CD4-positive, alpha-beta T cell treated with Interferon gamma for 1 hour (primary cell): ENCODE measurements at places on chromosomes 5 and 9.

DNA sequence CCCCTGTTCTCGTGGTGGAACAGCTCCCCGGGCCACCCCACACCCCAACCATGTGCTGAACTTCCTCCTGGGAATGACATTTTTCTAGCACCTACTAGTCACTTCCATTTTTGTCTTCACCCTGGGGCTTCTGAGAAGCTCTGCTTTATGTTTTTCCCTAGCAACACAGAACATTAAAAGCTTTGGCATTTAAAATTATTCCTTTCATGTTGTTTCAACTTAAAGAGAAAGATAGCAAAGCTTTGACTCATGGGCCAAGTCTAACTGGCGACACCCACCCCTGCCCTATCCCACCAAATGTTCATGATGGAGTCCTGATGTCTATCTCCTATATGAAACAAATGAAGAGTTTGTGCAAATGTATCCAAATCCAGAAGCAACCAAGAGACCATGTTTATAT is 22.4 kb downstream of the BOD1 start:
- DNase-seq: no peak

DNA sequence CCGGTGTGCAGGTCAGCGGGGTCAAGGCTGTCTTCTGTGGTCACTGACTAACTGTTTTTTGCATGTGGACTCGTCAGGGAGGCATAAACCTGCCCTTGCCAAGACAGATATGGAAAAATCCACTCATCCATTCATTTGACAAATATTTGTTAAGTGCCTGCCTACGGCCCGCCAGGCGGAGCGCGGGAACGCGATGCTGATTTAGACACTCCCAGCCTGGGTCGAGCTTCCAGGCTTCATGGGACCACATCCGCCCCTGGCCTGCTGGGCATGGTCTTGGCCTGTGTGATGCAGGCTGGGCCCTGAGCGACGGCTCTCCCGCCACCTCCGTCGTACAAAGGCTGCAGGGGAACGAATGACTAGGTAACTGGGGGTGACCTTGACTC is 18.1 kb downstream of the MYMK start:
- no peak for DNase-seq

DNA sequence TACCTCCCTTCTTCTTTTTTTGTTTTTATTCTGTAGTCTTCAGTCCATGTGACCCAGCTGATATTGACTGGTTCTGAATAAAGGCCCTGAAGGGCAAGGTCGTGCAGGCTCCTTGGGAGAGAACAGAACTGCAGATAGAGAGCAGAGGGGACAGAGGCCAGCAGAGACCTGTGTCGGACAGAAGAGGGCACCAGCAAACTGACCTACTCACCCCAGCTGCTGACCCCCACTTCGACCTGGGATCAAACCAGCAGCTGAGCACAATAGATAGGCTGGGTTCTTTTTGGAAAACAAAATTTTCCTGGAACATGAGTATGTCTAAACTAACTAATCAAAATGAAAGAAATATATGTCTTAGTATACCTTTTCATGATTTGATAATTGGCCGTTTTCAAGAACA is 695.1 kb downstream of the NR2F1-AS1 start:
- no peak for DNase-seq

- DNase-seq: no peak
These were observed 421 bp upstream of the DEPDC1B start for GRCh38 chr5:60700416-60700757.

- DNase-seq: no peak
These were observed 94.0 kb downstream of the SMARCA2 start for GRCh38 chr9:2109069-2109650.

DNA sequence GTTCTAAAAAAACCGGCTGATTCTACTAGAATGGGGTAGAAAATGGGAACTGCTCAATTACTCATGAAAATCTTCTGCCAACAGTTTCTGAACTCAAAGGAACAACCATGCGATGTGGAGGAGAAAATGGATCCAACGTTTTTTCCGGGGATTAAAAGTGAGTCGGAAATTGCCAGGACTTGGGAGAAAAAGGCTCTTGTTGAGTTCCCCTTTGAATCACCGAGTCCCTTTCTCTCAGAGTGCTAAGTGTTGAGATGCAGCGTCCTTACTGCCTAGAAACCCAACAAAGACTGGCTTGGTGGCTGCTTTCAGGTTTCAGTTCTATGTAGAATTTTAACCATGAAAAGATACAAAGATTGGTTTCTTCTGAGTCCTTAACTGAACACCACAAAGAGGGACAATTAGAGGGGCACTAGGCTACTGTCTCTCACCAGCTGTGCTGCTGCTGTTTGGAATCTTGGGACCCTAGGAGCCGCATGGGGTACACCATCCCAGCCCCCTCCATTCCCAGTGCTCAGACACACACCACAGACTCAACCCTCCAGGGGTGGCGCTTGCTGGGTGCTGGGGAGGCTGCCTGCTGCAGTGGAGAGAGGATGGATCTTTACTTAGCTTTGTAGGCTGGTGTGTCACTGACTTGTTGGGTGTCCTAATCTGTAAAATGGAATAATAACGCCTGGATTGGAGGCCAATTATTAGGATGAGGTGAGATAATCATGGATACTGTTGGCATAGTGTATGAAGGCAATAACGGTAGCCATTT is 21.5 kb upstream of the NEUROG1 start:
- DNase-seq: no peak

DNA sequence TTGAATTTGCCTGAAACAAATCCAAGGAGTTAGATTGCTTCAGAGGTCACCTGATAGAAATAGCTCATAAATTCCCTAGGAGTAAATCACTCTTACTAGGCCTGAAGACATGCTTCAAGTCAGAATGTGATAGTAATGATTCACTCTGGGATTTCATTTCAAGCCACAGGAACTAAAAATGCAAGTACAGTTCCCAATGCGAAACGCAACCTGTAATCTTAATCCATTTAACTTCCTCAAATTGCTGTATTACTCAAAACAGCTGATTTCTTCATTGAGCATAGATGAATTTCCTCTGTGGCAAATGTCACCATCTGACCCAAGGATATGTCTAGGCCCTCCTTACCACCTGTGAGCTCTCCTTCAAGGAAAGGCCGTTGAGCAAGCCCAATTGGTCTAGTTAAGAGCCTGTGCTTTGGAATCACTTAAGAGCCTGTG is 32.1 kb upstream of the IL6ST start:
- no peak for DNase-seq

- no peak for DNase-seq
These were observed 685.1 kb upstream of the DMAC1 start for GRCh38 chr9:8484597-8485191.

- DNase-seq: no peak
These were observed 9.3 kb upstream of the ADRA1B start for GRCh38 chr5:159906943-159907342.

GRCh38 chr9:33295571-33295970 is 5.3 kb downstream of the NFX1 start:
- no peak for DNase-seq

- DNase-seq: no peak
These were observed 93.0 kb downstream of the IRX2 start for GRCh38 chr5:2658447-2658846.

DNA sequence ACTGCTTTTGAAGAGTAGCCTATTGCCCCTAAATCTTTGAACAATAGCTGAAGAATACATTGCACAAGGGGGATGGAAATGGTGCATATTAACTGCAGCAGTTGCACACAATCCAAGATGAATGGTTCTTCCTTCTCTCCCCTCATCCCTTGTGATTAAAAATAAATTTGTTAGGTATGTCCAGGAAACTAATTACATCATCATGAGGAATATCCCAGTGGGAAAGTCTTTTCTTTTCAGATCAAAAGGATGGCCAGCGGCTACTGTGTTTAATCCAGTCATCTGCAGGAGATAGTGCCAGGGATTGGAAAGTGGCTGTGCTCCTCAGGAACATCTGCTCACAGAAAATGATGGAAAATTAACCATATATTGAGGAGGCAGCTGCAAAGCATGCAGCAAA is 508.4 kb upstream of the SEMA6A start:
- no peak for DNase-seq

GRCh38 chr5:173328844-173329490 is 753 bp upstream of the STC2 start:
- DNase-seq: no peak

DNA sequence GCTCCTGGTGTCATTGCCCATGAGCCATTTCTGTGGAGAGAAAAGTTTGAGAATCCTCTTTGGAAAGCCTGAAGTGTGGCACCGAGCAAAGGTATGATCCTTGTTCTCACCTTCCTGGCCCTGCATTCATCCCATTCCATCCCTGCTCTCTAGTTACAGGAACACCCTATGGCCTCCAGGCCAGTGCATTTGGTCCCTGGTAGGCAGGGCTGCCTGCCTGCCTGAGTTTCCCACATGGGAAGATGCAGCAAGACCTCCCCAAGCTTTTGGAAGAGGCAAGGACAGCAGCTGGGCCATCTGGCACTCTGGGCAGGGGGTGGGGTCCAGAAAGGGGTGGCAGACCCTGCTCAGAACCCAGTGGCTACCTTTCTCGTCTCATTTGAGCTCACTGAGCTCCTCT is 24.5 kb downstream of the IGIP start:
- DNase-seq: no peak

GRCh38 chr9:126584611-126585010 is 29.1 kb upstream of the LMX1B start:
- DNase-seq: no peak

- DNase-seq: no peak
These were observed 419.4 kb upstream of the PTGER4 start for GRCh38 chr5:40260361-40260760.

DNA sequence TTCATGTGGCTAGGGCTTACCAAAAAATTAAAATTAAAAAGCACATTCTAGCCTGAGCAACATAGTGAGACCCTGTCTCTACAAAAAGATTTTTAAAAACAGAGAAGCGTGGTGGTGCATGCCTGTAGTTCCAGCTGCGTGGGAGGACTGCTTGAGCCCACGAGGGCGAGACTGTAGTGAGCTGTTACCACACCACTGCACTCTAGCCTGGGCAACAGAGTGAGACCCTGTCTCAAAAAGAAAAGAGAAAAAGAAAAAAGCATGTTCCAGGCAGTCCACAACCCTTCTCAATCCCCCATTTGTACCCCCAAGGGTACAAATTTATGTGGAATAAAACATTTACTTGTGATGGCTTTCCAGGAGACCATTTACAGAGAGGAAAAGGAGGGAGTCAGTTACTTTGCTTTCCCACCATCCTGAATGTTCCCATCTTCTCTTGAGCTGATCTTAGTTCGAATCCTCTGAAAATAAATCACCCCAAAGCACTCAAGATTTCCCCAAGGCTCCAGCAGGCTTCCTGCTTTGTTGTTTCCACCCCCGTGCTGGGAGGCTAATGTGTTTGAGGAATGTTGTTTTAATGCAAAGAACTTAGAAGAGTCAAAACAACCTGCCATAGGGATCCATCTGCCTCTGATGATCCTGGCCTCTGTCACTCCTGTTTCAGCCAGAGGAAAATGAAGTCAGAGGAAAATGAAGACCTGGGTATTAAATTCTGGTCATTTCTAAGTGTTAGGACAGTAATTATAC is 384.7 kb downstream of the BNC2 start:
- DNase-seq: no peak

GRCh38 chr5:157323107-157323706 is 57.3 kb downstream of the CYFIP2 start:
- no peak for DNase-seq

GRCh38 chr5:33037076-33037475 is 326.0 kb downstream of the NPR3 start:
- no peak for DNase-seq

DNA sequence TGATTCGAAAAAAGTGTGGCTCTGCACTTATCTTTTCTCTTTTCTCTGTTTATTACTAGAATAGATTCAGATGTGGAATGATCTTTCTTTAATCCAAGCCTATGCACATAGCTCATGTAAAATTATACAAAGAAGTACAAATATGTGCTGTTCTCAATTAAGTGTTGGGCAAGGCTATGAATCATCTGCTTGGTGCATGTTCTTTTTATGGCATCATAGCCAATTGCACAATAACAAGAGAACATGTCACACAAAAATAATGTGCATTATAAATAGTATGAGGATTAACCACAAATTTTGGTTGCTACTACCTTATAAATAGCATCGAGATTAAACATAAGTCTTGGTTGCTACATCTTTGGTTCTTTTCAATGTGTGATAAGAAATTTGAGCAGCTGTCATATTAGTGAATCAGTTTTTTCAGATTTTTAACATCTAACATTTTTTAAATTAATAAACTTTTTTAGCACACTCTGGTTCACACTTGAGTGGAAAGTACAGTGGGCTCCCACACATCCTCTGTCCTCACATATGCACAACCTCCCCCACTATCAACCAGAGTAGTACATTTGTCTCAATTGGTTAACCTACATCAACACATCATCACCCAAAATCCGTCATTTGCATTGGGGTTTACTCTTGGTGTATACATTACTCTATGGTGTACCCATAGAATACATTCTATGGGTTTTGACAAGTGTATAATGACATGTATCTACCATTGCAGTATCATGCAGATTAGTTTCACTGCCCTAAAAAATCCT is 6.8 kb upstream of the RECK start:
- DNase-seq: no peak

GRCh38 chr5:42419294-42419693 is 3.9 kb upstream of the GHR start:
- no peak for DNase-seq

GRCh38 chr5:20157089-20157488 is 169.1 kb upstream of the CDH18 start:
- no peak for DNase-seq

DNA sequence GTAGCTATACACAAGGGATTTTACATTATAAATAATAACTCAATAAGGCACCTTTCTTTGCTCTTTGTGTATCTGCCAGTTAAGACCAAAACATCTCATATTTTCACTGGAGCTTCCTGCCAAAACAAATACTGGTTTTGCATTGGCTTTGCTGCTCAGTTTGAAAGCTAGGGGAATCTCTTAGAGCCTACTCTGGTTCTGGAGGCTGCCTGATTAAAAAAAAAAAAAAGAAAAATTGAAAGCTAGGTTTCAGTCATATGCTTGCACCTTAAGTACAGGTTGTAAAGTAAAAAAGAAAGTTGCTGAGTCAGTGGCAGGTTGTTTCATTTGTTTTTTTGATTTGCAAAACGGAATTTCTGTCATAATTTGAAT is 2.3 kb downstream of the DENND4C start:
- DNase-seq: no peak

- DNase-seq: no peak
These were observed 11.1 kb downstream of the PCDH1 start for GRCh38 chr5:141867139-141867538.

DNA sequence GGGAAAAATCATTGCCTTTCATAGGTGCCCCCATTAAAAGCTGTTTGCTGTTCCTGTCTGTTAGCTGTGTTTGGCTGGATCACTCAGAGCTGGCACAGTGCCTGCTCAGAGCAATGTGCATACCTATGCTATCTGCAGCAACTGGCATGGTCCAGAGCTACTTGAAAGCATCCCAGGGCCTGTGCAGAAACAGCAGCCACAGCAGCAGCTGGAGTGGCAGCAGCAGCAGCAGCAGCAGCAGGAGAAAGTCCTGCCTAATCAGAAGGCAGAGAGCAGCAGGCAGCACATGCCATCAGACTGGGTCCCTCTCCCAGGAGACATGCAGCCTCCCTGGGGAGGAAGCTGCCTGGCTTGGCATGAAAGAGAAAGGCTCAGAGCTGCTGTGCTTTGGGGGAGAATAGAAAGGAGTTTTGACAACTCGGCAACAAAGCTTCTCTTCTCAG is 243.8 kb upstream of the WWC1 start:
- no peak for DNase-seq
